ENCODE measurements at places on chromosomes 3 and 15. TPM values are rescaled to one million over a fixed set of nuclear protein-coding genes. Genes with fewer than 3 reads are reported as not detected.
A peak's percentile ranks its signal among the peaks of the same experiment; 100 is the strongest.

The ATP10A gene
- total RNA-seq: not detected

The CACNA1D gene
- 0.26 TPM for total RNA-seq

DNA sequence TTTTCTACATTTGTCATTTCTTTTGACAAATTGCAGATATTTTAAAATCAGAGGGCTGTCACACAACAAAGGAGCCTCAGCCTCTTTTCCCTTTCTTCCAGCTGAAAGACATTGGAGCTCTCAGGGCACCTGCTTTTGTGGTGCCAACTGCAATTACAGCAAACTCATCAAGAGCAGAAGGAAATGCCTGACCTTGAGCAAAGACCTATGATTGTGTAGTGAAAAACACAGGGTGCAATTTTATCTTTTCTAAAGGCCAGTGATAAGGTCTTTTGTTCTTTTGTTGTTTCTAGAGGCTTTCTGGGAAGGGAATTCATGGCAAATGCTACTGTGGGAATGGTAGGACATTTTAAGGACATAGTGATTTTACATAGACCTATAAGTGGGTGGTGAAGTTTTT is 214.3 kb downstream of the OXSM start:
- H3K36me3 ChIP-seq: no peaks in the 10 kb centered on the region
- no peaks in the 10 kb centered on the region for H3K4me1 ChIP-seq
- H3K27ac ChIP-seq: no peak overlapping the region
- DNase-seq: no peak

The WNT7A gene
- 0.47 TPM for total RNA-seq

DNA sequence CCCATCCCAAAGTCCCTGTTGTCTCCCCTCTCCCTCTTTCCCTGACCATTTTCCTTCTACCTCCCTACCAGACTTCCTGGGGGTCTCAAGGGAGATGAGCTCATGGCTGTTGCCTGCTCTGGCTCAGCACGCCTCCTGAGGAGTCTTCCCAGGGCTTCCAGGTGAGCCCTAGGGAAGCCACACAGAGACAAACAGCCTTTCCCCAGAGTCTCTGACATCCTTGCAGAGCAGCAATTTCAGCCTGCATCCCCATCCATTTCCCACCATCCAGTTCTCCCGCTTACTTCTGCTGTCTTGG is 189.2 kb upstream of the LINGO1 start:
- H3K4me3 ChIP-seq: no peak overlapping the region
- peaks cover 41% of the 10 kb centered on the region for H3K27me3 ChIP-seq
- no peak overlapping the region for H3K27ac ChIP-seq
- no peak for DNase-seq

The CPN2 gene
- not detected for total RNA-seq

The PLA2G4E gene
- total RNA-seq: 0.12 TPM

DNA sequence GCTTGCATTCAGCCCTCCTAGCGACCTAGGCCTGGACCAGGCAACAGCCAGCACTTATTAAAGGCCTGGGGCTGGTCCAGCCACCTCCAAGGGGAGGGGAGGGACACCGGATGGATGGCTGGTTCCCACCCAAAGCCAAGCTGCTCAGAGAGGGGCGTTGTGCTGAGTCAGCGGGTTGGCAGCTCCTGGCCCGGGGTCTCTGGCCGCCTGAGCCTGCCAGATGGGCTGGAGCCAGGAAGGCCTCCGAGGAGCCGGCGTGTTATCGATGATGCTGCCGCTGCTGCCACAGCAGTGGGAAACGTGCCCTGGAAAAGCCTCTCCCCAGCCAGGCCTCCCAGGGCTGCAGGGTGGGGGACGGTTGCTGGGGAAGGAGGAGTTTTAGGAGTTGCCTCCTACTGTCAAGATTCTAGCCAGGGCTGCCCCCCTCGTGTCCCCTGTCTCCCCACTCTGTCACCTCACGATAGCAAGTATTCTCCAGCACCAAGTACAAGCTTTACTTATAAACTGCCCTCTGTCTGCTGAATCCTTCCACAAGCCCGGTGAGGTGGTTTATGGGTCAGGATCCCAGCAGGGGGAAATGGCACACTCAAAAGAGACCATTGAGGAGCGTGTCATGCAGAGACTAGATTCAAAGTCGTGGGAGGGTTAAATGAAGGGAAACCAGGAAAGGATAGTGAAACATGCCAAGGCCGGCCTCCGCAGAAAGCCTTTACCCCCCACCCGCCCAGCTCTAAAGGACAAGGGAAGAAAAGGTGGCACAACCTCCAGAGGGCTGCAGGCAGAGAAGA is 43.2 kb upstream of the TSEN2 start:
- H3K27ac ChIP-seq: no peak overlapping the region
- H3K36me3 ChIP-seq: peaks cover 4% of the 10 kb centered on the region
- no peak overlapping the region for H3K4me3 ChIP-seq
- H3K4me1 ChIP-seq: peaks cover 22% of the 10 kb centered on the region
- DNase-seq: no peak

The STRIT1 gene
- not detected for total RNA-seq

The RAB5A gene
- 102 TPM for total RNA-seq

- no peak overlapping the region for H3K27ac ChIP-seq
- peaks cover 6% of the 10 kb centered on the region for H3K4me1 ChIP-seq
- no peaks in the 10 kb centered on the region for H3K36me3 ChIP-seq
- no peak overlapping the region for H3K4me3 ChIP-seq
- DNase-seq: no peak
These were observed 524.2 kb downstream of the NLGN1 start for GRCh38 chr3:173921732-173922131.

The TTLL3 gene
- 14.6 TPM for total RNA-seq

The MEX3B gene
- 4.6 TPM for total RNA-seq

DNA sequence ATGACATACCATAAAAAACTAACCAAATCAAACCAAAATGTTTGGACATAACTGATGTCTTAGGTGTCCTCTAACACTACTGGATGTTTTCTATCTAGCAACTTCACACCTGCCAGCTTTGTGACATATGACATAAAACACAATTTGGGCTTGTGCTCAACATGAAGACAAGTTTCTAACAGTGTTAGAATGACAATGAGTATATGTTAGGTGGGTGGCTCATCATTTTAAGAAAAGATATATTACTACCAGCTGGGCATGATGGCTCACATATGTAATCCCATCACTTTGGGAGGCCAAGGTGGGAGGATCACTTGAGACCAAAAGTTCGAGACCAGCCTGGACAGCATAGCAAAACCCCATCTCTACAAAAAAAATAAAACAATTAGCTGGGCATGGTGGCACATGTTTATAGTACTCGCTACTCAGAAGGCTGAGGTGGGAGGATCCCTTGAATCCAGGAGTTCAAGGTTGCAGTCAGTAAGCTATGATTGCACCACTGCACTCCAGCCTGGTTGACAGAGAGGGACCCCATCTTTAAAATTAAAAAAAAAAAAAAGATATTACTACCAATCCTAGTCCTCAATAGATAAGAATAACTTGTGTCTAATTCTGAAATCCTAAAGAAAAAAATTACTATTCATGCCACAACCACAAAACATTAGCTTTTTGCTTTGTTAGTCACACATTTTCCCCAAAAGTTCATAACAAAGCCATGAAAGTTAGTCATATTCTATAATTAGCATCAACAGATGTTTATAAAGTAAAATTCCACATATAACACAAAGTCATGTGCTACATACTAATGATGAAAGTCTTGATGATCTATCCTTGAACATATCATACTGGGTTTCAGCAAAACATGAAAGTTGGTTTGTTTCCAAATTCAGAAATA is 59.9 kb downstream of the LRRFIP2 start:
- H3K27me3 ChIP-seq: no peaks in the 10 kb centered on the region
- peak; percentile 54 for DNase-seq
- H3K36me3 ChIP-seq: peaks cover 8% of the 10 kb centered on the region
- peaks cover 8% of the 10 kb centered on the region for H3K4me1 ChIP-seq
- H3K4me3 ChIP-seq: no peak overlapping the region

The GOLGA8O gene
- 0.76 TPM for total RNA-seq

The HESX1 gene
- 0.66 TPM for total RNA-seq

The STAC gene
- 1.2 TPM for total RNA-seq

The CFAP92 gene
- total RNA-seq: 0.16 TPM

The FOXB1 gene
- not detected for total RNA-seq

- DNase-seq: peak; percentile 54
- H3K4me3 ChIP-seq: no peak overlapping the region
- no peaks in the 10 kb centered on the region for H3K27me3 ChIP-seq
- peak overlapping the region; percentile 49 for H3K27ac ChIP-seq
- H3K4me1 ChIP-seq: peaks cover 26% of the 10 kb centered on the region
These were observed 44.1 kb downstream of the LIPC start for GRCh38 chr15:58475573-58476524.

DNA sequence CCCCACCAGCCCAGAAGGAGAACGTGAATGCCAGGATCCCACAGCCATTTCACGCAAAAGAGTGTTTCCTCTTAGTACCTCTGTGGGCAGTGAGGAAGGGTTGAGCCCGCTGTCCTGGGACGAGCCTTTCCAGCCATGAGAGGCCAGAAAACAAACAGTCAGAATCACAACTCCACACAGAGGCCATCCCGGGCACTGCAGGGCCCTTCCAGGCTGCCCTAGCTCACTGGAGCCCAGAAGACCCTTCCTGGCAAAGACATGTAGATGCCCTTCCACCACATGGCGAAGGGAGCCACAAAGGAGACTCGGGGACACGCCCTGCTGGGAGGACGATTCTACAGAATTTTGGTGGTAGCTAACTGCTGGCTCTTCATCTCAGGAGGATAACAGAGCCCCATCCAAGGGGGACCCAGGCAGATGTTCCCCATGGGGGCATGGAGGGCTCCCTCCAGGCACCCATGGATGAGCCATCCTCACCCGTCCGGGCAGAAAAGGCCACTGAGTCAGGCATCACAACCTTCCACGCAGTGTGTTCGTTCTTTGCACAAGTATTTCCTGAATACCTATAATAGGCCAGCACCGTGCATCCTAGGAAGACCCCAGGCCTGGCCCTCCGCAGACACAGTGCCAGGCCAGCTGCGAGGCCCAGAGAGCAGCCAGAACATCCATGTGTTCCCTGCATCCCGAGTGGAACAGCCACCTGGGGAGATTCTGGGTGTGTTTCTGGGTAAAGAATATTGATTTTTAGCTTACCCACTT is 47.2 kb downstream of the SLC12A8 start:
- no peak overlapping the region for H3K4me3 ChIP-seq
- DNase-seq: no peak
- H3K27me3 ChIP-seq: no peaks in the 10 kb centered on the region
- H3K36me3 ChIP-seq: peaks cover 5% of the 10 kb centered on the region
- H3K27ac ChIP-seq: no peak overlapping the region
- peaks cover 6% of the 10 kb centered on the region for H3K4me1 ChIP-seq

DNA sequence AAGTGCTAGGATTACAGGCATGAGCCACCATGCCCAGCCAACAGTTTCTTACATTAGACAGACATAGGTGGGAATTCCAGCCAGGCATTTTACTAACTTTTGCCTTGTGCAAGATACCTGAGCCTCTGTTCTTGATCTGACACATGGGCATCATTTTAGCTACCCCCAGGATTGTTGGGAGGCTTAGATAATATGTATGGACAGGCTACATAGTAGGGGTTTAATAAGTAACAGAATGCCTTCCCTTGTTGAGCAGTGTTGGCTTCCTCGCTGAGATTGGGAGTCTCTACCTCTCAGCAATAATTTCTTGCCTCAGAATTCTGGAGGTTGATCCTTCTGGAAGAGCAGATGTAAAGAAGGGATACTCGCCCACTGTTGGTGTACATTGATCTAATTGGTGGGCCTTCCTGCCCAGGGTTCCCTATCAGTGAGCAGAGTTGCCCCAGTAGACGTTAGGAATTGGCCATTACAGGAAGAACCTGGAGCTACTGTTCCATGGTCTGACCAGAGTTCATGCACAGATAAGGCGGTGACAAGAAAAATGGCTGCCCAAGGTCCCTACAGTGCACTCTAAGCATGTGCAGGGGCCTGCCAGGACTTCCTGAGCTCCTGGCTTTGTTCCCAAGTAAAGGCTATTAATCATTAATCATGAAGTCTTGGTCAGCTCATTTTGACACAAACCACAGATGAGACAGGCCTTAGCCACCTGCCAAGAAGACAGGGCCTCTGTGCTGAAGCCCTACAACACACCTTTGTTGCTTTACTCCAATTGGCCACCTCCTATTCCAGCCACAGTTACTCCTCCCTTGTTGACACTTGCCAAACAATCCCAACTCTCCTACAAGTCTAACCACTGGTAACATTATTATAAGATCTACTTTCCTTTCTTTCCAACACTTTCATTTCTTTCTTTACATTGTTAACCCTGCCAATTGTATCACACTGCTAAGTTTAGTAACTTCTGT is 5.0 kb upstream of the IL17RE start:
- H3K4me3 ChIP-seq: peak overlapping the region; percentile 33
- peak; percentile 96 for DNase-seq
- H3K4me1 ChIP-seq: peaks cover 59% of the 10 kb centered on the region
- peak overlapping the region; percentile 79 for H3K27ac ChIP-seq
- H3K27me3 ChIP-seq: no peaks in the 10 kb centered on the region

The SCAANT1 gene
- total RNA-seq: not detected

- H3K4me1 ChIP-seq: peaks cover 11% of the 10 kb centered on the region
- no peaks in the 10 kb centered on the region for H3K36me3 ChIP-seq
These were observed 130.8 kb upstream of the CCNL1 start for GRCh38 chr3:157290766-157291165.

The SLC4A7 gene
- 37.2 TPM for total RNA-seq

DNA sequence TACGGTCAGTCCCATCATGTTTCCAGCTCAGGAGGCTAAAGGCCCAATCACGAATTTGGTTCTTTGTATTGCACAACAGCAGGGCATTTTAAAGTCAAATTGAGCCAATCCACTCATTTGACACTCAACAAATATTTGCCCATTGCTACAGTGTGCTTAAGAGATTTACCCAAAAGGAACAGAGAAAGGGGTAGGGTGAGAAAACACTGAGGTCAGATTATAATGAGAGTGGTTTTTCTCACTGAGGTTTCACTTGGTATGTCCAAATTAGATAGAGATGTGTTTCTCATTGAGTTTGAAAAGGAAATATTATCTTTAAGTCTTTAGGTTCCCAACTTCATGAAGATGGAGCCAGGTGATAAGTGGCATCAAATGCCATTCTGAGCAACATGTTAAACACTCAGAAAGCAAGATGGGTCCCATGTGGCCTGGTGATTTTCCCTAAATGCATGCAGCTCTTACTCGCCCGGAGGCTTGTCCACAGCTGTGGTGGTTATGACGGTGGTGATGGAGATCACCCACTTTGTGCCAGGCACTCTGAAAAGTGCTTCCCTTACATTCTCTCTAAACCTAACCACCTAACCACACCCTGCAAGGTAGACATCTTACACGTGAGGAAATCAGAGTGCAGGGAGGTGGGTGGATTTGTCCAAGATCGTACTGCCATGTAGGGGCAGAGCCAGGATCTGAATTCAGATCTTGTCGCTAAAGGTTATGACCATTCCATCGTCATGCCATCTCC is 31.2 kb upstream of the USP3 start:
- peaks cover 4% of the 10 kb centered on the region for H3K36me3 ChIP-seq
- H3K4me1 ChIP-seq: peaks cover 21% of the 10 kb centered on the region
- H3K27me3 ChIP-seq: no peaks in the 10 kb centered on the region
- no peak for DNase-seq
- no peak overlapping the region for H3K4me3 ChIP-seq

The TMEM108 gene
- not detected for total RNA-seq

The TLR9 gene
- not detected for total RNA-seq

The TMCO5A gene
- not detected for total RNA-seq

GRCh38 chr3:74789111-74789510 is 174.7 kb upstream of the CNTN3 start:
- peak; percentile 86 for DNase-seq
- no peak overlapping the region for H3K27ac ChIP-seq
- H3K4me1 ChIP-seq: peaks cover 5% of the 10 kb centered on the region
- no peaks in the 10 kb centered on the region for H3K36me3 ChIP-seq

Data from MCF 10A (cell line).